ENCODE measurements at places on chromosomes 2 and 18.

DNA sequence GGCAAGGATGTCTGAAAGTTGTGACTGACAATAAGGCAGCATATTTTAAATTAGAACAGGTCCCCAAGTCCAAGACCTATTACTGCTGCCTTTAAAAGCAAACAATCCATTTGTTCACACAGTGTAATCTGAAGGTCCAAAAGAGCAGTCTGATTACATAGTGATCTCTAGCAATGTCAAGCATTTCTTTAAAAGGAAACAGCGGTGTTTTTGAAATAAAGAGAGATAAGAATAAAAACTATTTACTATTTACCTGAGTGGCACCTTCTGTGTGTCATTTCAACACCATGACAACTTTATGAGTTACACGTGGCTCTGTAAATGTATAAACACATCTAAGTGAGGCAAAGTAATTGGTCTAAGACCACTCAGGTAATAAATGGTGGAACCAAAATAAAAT is 1009.9 kb upstream of the CNTNAP5 start:
- no peak for DNase-seq

GRCh38 chr2:168252976-168253375 is 5.6 kb upstream of the STK39 start:
- no peak for DNase-seq

DNA sequence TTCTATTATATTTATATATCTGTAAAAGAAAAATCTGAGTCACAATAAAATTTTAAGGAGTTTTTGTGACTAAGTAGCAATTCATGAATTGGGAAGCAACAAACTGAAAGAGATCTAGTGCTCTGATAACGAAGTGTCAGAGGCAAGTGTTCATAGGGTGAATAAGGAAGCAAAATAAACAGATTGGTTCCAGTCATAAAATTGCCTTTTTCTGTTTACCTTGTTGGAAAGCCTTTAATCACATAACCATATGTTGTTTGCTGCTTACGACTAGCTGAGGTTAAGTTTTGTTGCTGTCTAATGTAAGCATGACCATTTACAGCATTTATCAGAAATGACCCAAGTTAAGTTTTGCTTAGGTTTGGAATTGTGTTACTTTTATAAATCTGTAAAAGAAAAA is 358.9 kb downstream of the ARL6IP6 start:
- no peak for DNase-seq

- DNase-seq: no peak
Measured at GRCh38 chr2:60529785-60530627, 23.4 kb downstream of the BCL11A start.

GRCh38 chr2:625415-626333 is 51.5 kb downstream of the TMEM18 start:
- no peak for DNase-seq

GRCh38 chr2:203804764-203805485 is 62.6 kb upstream of the CTLA4 start:
- no peak for DNase-seq

GRCh38 chr2:202317080-202317857 is 51.7 kb downstream of the NOP58 start:
- no peak for DNase-seq

- no peak for DNase-seq
Measured at GRCh38 chr2:85245891-85246290, 81.9 kb downstream of the TGOLN2 start.

GRCh38 chr2:48467637-48468036 is 62.3 kb upstream of the STON1 start:
- DNase-seq: no peak

- no peak for DNase-seq
Measured at GRCh38 chr18:67183398-67183797, 333.1 kb downstream of the DSEL start.

- DNase-seq: peak; percentile 25
Measured at GRCh38 chr2:241271706-241272302, 43.7 kb downstream of the HDLBP start.

DNA sequence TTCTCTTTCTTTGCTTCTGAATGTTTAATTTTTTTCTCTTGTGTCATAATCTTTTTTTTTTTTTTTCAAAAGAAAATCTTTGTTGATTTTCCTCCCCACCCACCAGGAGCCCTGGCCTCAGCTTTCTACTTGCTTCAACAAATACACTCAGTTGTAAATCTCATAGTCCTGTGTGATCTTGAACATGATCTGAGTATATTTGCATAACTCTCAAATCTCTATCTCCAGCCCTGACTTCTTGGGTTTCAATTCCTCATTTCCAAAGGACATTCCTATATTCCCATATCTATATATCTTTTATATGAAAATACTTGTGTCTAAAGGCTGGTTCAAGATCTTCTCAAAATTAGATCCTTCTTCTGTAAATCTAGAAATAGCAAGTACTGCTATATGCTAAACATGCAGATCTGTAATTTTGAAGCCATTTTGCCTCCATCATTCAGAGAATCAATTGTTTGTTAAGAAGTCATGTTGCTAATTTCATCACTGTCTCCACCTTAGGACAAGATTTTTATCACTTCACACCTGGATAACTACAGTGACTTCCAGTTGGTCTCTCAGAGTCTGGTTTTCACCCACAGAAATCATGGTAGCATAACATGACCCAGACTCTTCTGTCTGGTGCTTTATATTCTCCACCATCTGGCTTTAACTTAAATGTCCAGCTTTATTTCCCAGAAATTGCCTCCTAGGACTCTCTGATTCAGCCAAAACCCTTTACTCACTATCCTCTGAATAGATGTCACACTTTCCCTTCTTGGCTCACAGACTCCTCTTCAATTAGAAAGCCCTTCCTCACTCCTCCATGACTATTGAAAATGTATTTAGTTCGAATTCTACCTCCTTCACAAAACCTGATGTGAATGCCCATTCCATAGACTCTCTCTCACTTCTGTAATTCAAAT is 98.1 kb downstream of the ZEB2 start:
- DNase-seq: no peak

DNA sequence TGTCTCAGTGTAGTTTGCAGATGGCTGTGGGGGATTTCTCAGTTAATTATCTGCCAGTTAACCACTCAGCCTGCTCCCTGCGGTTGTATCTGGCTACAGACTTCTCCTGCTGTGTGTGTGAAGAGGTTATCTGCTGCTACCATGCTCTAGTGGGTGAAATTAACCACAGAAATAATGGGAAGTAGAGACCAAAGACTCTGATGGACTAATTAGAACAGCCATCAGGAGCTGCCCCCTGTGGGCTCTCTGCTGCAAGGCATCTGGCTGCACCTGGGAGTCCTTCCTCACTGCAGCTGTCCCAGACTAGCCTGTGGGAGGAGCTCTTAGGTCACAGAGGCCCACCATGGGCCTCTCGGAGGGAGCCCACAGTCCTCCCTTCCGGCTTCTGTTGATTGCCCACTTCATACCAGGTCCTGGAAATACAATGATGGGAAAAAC is 66.6 kb downstream of the CTIF start:
- DNase-seq: no peak

GRCh38 chr2:155381436-155381835 is 682.9 kb downstream of the KCNJ3 start:
- DNase-seq: no peak

All from activated CD4-positive, CD25-positive, alpha-beta regulatory T cell treated with anti-CD3 and anti-CD28 coated beads, Interleukin-2, amount 50 U/mL, for 16 hours (primary cell).